ENCODE measurements at places on chromosomes 11 and 22. TPM values are rescaled to one million over a fixed set of nuclear protein-coding genes. Genes with fewer than 3 reads are reported as not detected.

DNA sequence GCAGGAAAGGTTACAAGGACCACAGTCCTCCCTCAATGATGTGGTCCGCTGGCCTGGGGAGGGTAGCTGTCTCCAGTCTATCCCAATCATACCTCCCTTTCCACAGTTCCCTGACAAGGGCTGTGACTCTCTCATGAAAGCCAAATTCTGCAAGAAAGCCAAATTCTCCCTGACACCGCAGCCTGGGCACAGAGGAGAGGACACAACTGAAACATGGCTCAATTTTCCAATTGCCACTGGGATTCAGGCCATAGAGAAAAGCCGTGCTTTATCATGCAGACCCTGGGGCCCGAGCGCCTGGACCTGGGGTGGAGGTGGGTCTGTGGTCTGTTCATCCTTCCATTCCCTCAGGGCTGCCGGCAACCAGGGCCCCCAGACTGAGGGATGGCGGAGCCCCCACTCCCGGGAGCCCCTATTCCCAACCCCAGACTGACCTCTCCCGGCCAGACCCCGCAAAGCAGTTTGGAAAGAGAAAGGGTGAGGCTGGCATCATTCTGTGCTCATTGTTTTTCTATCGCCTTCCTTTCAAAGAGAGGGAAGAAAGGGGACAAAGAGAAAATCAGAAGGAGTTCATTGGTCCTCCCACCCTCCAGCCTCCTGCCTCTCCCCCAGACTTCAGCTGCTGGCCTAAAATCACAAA is 239.5 kb downstream of the BUD13 start:
- no peak for DNase-seq

GRCh38 chr11:46369458-46370152 is 11.9 kb upstream of the MDK start:
- no peak for DNase-seq

GRCh38 chr22:20611418-20611817 is 104.0 kb downstream of the MED15 start:
- DNase-seq: no peak

DNA sequence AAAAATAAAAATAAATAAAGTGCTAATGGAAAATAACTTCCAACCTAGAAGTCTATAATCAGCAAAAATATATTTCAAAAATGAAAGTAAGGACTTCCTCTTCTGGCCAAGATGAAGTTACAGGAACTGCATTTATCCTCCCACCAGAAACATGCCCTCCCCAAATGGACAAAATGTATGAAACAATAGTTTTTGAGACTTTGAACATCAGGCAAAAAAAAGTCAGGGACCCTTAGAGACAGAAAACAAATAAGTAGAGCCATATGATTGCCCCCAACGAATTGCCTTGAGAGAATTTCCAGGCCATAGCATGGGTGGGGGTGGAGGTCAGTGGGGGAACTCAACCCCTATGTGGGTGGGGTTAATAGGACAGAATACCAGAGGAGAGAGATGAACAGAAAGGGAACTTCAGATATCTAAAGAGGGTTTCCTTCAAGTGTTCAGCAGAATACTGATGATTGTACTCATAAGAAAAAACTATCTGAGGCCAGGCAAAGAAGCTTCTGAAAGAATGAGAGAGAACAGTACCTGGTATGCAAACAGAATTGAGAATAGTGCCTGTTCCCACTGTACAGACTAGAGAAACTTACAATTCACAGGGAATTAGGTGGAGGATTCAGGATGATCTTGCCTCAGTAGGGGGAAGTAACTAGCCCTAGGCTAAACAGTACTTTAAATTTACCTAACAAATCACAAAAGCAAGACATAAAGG is 26.6 kb upstream of the IL10RA start:
- no peak for DNase-seq

MUC2 gene
- total RNA-seq: not detected
